ENCODE measurements at places on chromosomes 11 and 22.

DNA sequence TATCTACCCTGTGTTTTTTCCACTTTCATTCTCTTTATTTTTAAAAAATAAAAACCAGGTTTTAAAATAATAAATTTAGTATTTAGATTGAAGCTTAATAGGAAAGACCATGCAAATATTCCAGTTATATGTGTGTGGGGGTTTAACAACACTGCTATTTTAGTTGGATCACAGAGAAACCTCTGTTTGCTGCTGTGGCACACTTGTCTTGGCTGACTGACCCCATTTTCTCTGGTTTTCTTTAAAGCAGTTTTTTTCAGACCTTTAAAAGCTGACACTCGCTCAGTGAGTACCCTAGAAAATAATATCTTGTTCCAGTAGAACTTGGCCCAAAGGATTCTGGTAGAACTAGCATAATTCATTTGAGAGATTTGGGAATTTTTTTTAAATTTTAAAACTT is 31.6 kb downstream of the ACER3 start:
- DNase-seq, result no peak

- DNase-seq, result no peak
Measured at GRCh38 chr11:65262381-65262680, 569 bp downstream of the POLA2 start.

- DNase-seq, result no peak
Measured at GRCh38 chr22:25368271-25368670, 148.8 kb downstream of the CRYBB2 start.

DNA sequence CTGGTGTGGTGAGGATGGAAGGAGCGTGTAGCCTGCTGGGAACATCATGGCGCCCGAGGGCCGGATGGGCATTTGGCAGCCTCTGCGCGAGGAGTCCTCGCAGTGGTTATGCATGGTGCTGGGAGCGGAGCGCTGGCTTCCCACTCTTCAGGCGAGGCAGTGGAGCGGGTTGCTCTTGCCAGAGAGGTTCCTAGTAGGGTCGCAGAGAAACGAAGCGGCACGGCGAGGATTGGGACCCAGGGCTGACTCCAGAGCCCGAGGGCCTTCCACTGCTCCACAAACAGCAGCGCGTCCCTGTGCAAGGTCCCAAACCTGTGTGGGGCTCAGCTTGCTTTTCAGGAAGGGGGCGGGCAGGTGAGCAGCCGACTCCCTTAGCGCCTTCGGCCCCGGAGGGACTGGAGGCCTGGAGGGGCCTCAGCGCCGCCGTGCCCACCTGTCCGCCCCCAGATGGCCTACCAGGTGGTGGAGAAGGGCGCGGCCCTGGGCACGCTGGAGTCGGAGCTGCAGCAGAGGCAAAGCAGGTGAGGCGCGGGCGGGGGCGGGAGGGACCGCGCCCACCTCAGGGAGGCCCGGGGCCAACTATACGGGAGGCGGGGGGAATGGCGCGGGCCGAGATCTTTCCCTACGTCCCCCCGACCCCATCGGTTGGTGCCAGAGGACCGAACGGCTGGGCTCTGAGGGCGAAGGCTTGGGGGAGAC is 7.2 kb downstream of the ATG16L2 start:
- DNase-seq, result no peak

DNA sequence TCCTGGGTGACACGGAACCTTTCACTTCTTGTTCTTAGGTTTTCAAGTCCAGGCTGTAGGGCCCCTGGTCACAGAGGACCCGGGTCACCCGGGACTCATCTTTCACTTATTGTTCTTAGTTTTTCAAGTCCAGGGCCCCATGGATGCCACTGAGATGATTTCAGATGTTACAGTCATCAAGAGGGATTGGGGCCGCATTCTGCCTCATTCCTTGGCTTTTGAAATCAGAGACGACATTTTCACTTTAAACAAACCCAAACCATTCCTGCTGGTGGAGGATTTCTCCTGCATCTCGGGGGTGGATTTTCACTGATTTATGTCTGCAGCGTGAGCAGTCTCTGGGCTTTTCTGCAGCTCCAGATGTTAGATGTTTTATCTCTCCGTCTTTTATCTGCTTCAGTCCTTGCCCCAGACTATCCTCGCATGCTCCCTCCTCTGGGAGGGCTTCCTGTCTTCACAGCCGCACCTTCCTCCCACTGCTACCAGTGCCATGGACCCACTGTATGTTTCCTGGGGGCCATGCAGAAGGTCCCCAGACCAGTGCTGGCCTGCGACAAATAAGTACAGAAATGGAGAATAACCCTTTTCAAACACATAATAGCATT is 27.4 kb downstream of the FBLN1 start:
- DNase-seq, result no peak

DNA sequence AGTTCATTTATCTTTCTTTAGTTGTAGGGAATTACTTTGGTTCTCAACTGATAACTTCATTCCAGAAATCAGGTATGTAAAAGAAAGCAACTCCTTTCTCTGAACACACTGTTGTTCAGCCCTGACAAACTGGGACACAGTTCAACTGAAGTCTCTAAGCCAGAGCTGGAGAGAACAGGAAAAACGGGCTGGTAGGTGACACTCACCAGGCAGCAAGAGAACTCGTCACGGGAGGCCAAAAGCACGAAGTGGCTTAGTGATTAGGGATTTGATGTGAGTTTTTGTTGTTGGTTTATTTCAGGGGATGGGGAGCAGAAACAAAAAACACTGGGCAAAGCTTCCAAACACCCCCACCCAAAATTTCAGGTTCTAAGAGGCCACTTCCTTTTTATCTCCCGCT is 54.1 kb downstream of the MYH9 start:
- no peak for DNase-seq

DNA sequence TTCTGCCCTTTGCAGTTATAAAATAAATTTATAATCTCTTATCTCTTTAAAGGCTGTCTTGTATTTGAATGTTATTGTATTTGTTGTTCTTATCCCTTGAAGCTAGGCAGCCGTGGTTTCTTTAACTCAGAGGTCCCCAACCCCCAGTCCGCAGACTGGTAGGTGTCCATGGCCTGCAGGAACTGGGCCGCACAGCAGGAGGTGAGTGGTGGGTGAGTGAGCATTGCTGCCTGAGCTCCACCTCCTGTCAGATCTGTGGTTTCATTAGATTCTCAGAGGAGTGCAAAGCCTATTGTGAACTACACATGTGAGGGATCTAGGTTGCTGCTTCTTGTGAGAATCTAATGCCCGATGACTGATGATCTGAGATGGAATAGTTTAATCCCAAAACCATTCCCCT is 380.0 kb upstream of the CCDC90B start:
- DNase-seq, result no peak

DNA sequence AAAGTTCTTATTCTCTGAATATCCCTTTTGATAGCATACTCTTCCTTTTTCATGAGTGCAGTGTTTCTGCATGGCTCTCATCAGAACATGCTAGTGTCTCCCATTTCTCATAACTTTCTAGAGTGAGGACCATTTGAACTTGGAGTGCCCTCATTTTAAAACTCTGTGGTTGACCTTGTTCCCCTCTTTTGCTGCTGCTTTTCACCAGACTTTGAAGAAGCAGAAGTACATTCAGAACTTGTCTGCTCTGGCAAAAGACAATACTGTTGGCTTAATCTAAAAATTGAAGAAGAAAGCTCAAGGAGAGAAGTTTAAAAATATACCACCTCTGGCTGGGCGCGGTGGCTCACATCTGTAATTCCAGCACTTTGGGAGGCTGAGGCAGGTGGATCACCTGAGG is 35.0 kb downstream of the PPARA start:
- DNase-seq, result no peak

- peak; percentile 34 for DNase-seq
Measured at GRCh38 chr11:62880231-62880802, 379 bp upstream of the SLC3A2 start.

GRCh38 chr11:11535611-11536010 is 86.2 kb downstream of the GALNT18 start:
- DNase-seq, result no peak

DNA sequence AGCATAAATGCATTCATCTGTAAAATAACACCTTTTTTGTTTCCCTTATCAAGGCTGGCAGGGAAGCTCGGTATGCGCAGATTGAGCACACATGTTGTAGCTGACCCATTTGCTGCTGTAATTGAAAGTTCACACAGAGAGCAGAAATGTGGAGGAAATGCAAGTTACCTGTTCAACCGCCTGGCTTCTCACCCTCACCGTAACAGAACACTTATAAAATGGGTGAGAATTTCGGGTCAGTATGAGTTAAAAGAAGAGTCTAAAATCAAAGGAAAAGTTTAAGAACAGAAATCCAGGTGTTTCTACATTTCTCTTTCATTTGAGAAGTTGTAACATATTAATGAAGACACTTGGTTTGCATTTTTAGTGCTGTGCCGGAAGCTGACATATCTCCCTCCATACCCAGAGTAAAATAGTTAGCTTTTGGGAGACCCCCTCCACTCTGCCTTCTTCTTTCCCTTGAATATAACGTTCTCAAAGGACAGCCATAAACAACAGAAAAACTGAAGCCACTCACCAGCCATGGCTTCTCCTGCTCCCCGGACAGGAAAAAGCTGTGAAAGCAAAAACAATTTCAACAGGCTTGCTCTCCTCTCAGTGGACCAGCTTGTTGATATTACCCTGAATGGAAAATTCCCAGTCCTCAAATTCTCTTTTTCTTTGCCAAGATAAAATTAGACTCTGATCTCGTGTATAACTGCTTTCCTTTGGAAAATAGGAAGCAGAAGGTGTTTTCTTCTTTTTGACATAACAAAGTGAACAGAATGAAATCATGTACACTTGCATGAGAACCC is at the start of gene CASP12:
Gene CASP12, minus strand, starts transcription at position 570 of the 794 bp plus-strand sequence.
- no peak for DNase-seq

DNA sequence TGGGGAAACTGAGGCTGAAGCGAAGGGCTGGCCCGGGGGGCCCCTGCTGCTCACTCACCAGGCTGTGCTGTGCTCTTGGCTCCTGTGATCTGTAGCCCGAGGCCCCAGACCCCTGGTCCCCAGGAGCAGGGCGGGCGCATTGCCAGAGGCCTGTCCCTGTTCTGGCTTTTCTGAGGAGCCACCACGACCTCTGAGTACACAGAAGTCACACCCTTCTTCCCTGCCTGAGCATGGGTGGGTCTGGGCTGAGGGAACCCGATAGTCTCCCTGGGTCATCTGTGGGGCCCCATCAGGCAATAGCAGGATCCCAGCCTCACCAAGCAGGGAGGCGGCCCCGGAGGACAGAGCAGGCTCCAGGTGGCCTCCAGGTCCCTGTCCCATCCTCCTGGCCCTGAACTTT is 5.1 kb downstream of the CASTOR1 start:
- no peak for DNase-seq

DNA sequence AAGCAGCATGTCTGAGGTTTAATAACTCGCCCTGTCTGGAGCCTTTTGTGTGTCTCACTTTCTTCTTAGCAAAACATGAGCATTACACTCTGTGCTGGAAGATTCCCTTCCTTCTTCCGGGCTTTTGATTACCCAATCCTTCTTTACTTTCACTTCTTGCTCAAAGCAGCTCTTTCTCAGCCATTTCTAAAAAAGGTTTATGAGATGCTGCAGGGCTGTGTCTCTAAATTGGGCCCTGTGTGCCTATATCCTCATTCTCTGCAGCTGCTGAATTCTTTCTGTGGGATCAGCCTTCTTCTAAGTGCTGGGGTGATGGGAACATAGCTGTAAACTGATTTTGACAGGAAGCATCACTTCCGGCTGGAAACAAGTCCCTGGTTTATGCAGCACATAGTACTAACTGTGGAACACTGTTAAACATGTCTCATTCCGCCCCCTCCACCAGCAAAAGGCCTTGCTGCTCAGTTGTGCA is 71.8 kb downstream of the PIWIL4 start:
- DNase-seq, result no peak

DNA sequence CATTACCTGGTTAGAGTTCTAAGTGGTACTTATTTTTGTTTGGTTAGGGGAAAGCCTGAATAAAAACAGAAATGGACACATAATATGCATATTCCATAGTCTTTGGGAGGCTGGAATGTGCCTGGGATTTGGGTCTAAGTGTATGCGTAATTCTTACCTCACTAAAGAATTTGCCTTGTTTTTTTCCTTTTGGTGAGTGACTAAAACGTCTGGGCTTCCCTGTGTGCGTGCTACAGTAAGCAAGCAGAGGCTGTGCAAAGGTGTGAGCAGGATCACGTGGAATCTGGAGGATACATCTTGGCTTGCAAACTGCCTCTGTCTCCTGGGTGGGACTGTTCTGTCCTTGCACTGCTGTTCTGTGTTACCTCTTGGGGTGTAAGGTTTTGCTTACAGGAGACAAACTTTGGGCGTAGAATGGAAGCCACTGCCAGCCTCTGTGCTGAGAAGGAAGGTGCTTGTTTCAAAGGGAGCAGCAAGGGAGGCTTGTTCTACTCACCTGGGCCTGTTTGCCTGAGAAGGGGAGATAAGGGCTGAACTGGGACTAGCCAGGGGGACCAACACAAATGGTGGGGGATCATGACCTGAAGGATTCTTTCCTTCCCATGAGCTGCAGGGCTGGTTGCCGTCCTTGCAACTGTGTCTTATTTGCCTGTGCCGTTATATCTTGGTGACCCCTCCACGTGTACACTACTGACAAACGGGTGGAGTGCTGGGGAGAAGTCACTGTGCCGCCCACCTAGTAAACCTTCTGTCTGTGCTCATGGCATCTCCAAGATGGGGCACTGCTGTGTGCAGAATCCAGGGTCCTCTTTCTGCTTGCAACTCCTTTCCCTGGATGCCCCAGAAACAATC is 4.5 kb downstream of the NEAT1 start:
- no peak for DNase-seq

GRCh38 chr11:10139143-10139542 is 154.9 kb downstream of the SBF2 start:
- no peak for DNase-seq

GRCh38 chr11:832529-833113 is at the start of gene CD151:
Gene CD151 (plus strand): TSS chr11:832952. CDS start chr11:836070, 3,118 bp downstream.
- peak; percentile 65 for DNase-seq

DNA sequence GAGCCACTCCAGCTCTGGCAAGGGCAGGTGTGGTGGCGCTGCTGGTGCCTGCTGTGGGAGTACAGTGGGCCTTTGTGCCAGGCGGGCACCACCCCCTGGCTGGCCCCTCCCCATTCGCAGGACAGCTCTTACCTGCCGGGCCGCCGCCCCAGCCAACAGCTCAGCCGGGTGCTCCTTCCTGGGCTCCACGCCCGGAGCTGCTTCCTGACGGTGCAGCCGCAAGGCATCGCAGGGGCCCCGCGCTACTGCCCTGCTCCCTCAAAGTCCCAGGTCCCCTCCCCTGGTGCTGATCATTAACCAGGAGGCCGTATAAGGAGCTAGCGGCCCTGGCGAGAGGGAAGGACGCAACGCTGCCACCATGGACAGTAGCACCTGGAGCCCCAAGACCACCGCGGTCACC is at the start of gene SLC5A1:
Gene SLC5A1, plus strand, starts transcription at position 338 of the 400 bp plus-strand sequence. Its CDS starts 21 bp downstream, at position 359.
- peak; percentile 4 for DNase-seq

GRCh38 chr22:22546490-22546889 is 12.6 kb downstream of the PRAME start:
- no peak for DNase-seq

- DNase-seq, result no peak
Measured at GRCh38 chr22:39616051-39616450, 45.5 kb downstream of the CACNA1I start.

All from renal pelvis (tissue), 12 donors.